ENCODE measurements at places on chromosomes 3 and 15.

DNA sequence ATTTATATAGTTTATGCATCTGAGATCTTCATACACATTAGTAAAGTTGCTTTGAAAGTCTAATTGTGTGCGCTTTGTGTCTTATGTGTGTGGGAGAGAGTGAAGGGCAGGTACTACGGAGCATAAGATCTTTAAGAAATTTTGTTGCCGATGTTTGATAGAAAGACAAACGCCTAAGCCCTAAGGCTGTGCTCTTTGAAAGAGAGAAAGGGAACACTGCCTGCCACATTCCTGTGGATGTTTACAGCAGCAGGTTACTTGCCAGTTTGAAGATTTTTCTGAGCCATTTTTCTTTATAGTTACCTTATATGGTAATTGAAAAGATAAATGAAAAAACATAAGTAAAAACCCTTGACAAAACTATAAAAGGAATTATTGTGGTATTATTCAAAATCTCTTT lies 17.0 kb downstream of the DTWD1 start:
- no peak for DNase-seq

DNA sequence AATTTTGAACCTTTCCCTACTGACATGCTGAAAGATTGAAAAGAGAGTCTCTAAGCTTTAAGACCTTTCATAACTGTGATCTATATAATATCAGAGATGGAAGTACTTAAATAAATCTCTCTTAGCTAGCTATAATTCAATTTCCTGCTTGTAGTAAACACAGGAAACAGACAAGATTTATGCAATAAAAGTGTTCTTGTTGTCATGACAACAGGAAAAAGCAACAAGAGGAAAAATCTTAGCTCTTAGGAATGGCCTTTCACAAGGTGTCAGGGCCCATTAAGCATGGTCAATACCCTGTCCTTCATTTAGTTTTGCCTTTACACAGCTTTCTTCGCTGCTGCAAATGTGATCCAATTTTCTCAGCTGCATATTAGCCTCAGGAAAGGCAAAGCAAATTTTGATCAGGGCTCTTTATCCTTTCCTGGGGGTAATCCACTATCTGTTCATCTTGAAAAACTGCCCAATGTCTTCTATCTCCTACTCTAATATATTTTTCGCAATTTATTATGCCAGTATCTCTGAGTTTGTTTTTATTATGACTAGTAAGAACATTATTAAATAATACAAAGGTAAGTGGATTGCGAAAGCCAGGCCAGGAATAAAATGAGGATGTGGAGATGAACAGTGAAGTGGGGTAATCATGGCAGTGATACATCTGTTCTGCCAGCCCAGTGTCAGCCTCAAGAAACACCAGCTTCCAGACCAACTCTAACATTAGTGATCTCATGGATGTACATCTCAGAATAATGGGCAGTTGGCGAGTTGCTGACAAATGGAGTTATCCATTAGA lies 28.7 kb downstream of the SIDT1 start:
- DNase-seq = no peak

- DNase-seq = no peak
Observed at GRCh38 chr3:113630956-113631542, 65.4 kb downstream of the USF3 start.

DNA sequence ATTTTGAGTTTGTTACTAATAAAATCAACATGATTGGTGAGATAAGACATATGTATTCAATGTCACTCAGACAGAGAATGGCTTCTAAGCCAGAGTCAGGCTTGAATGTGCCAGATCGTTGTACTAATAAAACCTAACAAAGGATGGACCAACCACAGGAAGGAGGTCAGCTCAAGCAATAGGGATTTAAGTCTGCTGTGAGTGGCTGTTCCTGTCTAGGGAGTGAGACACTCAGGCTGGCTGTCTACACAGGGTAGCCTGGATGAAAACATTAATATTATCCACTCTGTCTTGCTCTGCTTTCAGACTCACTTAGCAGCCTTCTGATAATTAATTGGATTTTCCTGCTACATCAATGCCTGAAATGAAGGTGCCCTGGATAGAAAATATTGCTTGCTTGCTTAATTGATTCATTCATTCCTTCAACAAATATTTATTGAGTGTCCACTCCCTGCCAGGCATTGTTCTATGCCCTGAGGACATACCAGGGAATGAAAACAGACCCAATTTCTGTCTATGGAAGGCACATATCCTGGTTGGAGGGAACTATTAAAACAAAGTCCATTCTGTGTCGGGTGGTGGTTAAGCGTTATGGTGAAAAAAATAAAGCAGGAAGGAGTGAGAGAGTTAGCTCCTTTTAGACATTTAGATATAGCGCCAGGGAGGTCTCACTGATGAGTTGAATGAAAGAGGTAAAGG lies 239.4 kb downstream of the CHST2 start:
- DNase-seq = no peak

DNA sequence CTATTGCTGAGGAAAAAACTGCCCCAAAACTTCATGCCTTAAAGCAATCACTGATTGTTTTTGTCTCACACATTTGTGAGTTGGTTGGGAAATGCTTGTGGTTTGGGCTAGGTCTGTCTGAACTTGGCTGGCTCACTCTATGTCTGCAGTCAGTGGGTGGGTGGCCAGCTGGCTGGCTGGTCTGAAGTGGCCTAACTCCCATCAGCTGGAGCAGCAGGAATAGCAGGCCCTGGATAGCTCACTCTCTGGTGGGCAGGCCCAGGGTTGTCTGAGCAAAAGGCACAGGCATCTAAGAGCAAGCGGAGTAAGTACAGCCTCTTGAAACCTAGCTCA lies 37.7 kb upstream of the PRR20G start:
- no peak for DNase-seq

DNA sequence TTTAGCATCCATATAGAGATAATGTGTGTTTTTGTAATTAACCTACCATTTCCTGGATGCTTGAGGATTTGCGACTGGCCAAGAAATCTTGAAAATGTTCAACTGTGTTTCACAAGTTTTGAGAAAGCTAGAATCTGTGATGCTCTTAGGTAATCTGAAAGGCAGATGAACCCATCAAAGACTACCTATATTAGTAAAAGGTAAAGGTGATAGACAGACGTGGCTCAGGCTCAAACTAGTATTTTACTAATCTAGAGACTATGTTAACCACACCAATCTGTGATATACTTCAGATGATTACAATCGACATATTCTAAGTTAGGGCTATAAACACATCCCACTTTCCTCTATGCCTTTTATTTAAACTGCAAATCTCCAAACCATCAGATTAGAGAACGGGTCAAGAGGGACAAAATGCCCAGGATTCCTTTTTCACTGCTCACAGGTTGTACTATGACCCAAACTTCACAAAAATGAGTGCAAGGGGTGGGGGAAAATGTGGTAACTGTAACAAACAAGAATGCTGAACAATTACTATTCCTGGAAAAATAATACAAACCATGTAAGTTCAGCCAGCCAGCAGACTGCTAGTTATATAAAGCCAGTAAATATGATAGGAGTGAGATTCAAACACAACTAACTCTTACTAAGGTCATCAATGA lies 295.1 kb downstream of the FOXP1 start:
- DNase-seq = no peak

- DNase-seq = no peak
Observed at GRCh38 chr3:25603703-25604102, 61.0 kb downstream of the TOP2B start.

- no peak for DNase-seq
Observed at GRCh38 chr3:61943975-61944374, 382.6 kb downstream of the PTPRG start.

GRCh38 chr3:100775669-100776068 lies 66.4 kb downstream of the TFG start:
- DNase-seq = no peak

DNA sequence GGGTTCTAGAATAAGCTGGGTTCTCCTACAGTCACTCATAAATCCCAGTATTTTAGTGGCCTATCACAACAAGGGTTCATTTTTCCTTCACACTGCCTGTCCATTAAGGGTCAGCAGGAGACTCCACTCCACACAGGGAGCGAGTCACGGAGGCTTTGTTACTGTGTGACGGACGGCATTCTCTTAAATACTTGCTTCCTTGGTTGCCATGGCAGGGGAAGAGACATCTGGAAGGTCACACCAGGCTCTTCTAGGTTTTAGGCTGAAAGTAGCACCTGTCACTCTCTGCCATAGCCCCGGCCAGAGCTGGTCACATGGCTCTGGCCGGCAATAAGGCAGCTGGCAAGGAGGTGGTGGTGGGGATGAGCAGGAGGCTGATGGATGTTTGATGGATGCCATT lies 89.4 kb upstream of the ANKRD34C start:
- DNase-seq = no peak

DNA sequence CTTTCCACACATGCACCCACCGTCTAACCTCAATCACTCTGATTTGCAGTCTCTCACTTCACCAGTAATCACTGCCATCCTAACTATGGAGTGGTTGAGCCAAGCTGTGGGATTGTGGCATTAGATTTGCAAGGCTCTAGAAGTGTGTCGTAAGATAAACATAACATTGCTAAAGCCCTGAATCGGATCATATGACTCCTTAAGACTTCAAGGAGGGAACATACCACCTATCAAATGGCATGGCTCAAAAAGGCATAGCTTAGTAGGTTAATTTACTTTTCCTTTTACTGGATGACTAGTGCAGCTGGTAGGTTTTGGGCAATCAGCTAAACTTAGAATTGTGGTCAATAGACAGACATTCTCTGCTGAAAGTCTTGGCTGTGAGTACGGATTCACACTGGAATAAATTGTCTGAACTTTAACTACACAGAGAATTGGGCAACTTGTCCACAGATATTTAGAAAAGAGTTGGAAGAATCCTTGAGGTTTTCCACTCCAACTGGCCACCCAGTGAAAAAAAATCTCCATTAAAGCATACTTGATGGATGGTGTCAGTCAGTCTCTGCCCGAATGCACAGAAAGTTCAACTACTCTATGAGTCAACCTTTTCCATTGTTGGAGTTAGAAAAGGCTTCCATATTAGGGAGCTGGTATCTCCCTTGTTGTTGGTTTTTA lies 476.7 kb upstream of the CBLB start:
- DNase-seq = peak; percentile 99

DNA sequence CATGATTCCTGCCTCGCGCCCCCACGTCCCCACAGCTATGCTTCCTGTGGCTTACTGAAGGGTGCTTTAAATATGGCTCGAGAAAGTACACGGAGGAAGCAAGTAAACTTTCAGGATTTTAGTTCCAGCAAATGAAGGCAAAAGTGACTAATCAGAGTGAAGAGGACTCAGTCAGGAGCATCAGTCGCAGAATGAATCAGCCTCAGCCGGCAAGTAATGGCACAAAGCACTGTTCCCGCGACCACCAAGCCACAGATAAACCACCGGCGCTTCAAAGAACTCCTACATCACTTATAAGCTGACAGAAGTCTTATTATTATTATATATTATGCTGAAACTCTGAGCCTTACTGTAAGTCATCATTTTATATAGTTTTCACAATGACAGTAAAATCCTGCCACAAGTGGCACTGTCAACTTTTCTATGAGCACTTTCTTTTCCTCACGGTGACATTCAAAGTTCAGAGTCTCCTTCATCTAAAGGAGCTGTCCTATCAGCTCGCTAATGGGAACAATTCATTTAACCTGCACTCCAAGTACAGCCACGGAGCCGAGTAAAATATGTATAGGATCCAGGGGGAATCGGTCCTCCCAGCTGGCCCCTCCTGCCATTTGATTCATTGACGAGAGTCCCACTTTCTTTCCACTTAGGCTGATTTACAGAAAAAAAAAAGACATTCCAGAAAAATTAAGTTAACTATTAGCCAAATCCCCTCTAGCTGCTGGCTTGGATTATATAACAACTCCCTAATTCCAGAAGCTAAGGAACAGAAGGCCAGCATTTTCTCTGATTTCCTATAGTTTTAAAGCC lies 217.0 kb upstream of the ICE2 start:
- no peak for DNase-seq

GRCh38 chr15:30675126-30675525 lies 49.2 kb downstream of the ARHGAP11B start:
- DNase-seq = no peak

- DNase-seq = no peak
Observed at GRCh38 chr3:178901204-178901603, 170.4 kb downstream of the ZMAT3 start.

- peak; percentile 2 for DNase-seq
Observed at GRCh38 chr15:101579631-101580163, 72.5 kb downstream of the TM2D3 start.

- peak; percentile 14 for DNase-seq
Observed at GRCh38 chr3:42264399-42265058, 1.5 kb downstream of the CCK start.

- DNase-seq = no peak
Observed at GRCh38 chr3:65729973-65730372, 308.7 kb downstream of the MAGI1 start.

GRCh38 chr3:181382656-181383055 lies 329.1 kb upstream of the SOX2 start:
- DNase-seq = no peak

- DNase-seq = no peak
Observed at GRCh38 chr15:47504624-47505256, 212.6 kb upstream of the SEMA6D start.

DNA sequence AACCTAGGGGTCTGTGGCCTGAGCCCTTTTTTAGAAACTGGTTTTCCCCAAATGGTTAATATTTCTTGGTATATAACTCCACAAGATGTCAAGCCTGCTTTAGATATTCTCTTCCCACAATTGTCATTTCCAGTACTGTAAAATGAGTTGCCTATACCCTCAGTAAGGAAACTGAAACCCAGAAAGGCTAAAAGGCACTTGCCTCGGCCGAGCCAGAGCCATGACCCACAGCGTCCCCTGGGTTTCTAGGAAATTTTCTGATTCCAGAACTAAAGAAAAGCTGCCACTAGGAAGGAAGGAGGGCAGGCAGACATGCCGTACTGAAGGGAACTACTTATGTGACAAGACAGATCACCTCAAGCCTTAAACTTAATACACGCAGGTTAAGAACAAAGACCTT lies 59.1 kb downstream of the ATP8B4 start:
- no peak for DNase-seq

Data from retinal pigment epithelial cell (primary cell).